ENCODE measurements at places on chromosomes 1 and 21.
A peak's percentile ranks its signal among the peaks of the same experiment; 100 is the strongest.

- DNase-seq: peak; percentile 7
These were observed 124.5 kb downstream of the ZNF648 start for GRCh38 chr1:181936768-181937581.

DNA sequence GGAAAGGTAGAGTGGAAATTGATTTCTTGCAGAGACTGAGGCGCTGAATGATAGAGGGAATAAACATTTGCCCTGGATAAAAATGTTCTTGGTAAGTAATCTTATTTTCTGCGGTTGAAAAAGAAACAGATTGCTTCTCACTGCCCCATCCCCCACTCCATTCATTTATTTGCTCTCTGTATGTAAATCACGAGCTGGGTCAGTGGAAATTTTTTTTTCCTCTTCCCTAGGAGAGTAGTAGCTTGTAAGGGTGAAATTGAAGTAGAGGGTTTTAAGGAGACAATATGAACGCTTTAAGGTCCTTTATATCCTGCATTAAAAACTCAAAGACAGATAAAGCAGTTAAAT is 1.4 kb upstream of the BRINP3 start:
- DNase-seq: no peak

DNA sequence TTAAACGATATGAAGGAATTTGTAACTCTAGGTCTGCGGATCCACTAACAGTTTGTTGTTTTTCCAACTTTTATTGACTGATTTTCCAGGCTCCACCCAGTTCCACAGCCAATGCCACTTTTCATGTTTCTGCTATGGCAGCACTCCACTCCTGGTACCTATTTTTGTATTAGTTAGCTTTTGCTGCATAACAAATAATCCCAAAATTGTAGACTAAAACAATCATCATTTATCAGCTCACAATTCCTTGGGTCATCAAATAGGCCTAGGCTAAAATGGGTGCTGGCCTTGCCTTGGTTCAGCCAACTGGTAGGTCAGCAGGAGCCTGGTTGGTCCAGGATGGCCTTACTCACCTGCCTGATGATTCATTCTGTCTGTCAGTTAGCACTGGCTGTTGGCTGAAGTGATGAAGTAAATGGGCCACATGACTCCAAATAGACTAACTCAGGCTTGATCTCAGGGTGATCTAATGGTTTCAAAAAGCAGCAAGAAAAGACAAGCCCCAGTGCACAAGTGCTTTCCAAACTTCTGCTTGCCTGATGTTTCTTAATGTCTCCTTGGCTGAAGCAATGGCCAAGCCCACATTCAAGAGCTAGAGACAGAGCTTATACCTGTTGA is 3.2 kb upstream of the C8B start:
- no peak for DNase-seq

DNA sequence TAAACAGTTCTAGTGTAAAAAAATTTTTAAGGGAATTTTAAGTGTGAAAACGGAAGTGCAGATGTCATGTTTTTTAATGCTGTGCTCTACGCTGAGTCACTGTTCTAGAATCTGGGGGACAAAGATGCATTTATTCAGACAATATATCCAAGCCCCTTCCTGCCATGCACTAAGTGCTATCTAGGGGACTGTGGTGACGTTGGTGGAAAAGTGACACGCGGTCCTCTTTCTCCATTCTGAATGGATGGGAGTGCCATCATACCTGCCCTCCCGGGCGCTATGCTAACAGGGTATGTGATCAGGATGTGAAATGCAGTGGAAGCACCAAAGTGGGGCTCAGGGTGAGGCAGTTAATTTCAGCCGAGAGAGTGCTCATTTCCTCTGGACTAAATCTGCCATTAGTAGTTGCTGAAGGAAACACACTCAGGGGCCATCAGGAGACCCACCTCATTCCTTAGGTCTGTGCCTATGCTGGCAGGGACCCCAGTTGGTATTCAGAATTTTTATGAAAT is 6.6 kb downstream of the C1orf226 start:
- DNase-seq: no peak

DNA sequence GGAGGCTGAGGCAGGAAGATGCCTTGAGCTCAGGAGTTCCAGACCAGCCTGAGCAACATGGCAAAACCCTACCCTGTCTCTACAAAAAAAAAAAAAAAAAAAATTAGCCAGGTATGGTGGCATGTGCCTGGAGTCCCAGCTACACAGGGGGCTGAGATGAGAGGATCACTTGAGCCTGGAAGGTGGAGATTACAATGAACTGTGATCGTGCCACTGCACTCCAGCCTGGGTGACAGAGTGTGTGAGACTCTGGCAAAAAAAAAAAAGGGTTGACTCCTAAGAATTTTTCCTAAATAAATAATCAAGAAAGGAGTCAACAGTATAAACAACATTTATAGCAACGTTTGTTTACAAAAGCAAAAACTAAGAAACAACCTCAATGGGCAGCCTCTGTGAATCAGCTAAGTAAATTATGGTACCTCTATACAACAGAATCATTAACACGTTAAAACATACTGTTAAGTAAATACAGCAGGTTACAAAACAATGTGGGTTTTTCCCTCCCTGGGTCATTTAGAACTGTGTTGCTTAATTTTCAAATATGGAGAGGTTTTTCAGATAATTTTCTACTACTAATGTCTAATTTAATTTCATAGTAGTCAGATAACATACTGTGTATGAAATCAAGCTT is 56.8 kb downstream of the SLC30A10 start:
- no peak for DNase-seq

DNA sequence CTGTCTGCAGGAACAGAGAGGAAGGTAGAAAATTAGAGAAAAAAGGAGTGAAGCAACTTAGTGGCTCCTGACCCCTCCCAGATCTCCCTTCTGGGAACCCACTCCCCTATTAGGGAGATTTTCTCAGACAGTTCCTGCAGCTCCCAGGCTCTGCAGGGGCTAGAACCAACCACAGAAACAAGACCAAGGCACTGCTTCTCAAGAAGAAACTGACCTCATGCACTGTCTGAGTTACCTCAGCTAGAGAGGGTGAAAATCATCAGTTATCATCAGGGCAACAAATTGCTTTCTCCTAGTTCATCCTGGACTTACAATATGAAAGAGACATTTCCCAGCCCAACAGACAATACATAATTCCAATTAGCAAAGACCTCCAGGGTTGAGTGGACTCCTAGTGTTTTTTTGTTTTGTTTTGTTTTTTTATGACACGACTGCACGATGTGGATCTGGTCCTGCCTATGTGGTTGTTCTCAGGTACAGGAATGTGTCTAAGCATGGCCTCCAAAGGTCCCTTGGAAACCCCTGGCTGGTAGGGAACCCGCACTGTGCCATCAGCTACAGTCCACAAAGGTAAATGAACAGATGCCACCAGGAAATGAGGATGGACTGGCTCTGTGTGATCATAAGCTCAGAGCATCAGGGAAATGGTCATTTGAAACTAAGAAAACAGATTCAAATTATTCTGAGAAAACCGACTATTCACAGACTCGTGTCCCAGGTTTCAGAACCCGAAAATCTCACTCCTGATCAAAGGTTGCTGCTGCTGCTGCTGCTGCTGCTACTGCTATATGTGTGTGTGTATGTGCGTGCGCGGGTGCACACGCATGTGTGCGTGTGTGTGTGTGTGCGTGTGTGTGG is 65.3 kb downstream of the LAMC2 start:
- DNase-seq: no peak

GRCh38 chr1:78678324-78678723 is 28.7 kb downstream of the IFI44 start:
- DNase-seq: no peak

- no peak for DNase-seq
These were observed 55.0 kb downstream of the PLXNA2 start for GRCh38 chr1:208189183-208189582.

DNA sequence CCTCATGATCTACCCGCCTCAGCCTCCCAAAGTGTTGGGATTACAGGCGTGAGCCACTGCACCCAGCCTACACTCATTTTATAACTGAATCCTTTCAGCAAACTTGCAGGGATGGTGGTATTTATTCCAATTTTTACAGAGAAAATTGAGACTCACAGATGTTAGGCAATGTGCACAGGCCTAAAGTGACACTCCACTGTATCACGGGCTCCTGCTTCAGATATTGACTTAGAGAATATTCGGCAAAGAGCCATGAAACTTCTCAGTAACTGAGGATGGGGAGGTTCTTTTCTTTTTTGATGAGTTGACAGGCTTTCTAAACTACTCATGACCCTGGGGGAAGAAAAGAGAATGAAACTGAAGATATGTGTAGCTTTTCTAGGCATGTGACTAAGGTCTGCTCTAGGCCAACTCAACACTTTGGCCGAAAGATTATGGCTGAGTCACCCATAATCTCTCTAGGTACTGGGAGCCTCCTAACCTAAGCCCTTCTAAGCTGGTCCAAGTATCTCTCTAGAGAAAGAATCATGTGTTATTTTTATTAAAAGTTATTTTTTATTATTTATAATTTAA is 19.9 kb upstream of the PTCH2 start:
- DNase-seq: no peak

DNA sequence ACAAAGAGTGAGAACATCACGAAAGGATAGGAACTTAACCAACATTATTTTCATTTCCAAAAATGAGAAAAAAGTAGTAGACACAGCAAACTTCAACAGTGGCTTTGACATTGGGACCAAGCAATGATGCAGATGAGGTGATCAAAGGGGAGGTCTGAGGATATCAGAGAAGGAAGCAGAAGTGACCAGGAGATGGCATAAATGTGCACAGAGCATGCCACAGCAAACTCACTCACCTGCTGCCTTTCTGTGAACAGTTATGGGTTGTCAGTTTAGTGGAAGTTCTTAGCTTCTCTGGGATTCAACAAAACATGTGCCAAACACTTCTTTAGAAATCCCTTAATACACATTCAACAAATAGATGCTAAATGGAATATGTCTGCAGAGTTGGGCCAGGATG is 290.1 kb downstream of the PLPP3 start:
- no peak for DNase-seq

GRCh38 chr21:46098303-46099141 is 610 bp downstream of the COL6A2 start:
- DNase-seq: no peak

GRCh38 chr21:25391777-25392176 is 215.5 kb downstream of the MRPL39 start:
- no peak for DNase-seq

- no peak for DNase-seq
These were observed 73.3 kb downstream of the SNRPE start for GRCh38 chr1:203934651-203935050.

DNA sequence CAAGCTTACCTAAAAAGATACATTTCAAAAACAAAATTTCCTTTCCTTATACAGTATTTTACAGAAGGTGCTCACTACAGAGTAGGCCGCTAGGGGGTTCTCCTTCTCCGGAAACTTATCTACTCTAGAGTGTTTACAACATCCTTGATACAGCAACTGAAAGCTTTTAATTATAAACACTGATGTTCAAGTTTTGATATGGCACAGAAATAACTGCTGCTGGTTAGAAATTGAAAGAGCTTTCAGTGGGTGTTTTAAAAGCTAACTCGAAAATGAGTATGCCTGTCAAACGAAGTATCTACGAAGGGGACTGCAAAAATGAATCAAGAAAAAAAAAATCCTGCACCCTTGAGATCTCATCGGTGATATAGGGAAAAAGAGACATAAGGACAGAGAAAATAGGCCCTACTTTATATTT is 1.0 kb downstream of the YOD1 start:
- no peak for DNase-seq

- no peak for DNase-seq
These were observed 35.7 kb upstream of the CAP1 start for GRCh38 chr1:40004857-40005256.

GRCh38 chr1:121445679-121446078 is 260.9 kb downstream of the SRGAP2C start:
- no peak for DNase-seq

DNA sequence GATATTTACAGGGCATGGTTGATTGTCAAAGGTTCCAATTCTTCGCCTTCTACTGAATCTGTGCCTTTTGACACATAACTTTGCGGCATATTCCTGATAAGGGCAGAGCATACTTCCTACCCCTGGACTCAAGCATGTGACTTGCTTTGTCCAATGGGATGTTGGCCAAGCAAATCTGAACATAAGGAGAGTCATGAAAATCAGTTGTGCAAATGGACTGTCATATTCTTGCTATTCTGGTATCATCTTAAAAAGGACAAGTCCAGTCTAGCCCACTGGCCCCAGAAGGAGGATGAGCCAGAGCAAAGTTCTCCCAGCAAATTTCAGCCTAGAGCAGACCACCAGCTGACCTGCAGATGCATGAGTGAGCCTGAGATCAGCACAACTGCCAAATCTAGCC is 41.0 kb upstream of the MUTYH start:
- no peak for DNase-seq

DNA sequence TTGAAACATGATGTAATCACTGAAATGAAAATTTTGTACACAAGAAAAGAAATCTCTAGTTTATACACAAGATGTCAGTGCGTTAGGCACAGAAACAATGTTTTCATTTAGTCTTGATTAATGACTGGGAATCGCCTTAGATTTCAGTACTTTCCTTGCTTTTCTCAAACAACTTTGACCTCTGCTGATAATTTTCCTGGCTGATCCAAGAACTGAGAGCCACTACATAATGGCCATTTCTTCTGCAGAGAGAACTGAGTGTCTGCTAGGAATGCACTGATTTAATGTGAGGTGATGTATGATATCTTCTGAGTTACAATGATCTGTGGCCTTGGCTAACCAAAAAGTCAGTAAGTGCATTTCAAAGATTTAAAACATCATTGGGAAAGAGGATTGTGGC is 308.1 kb downstream of the CTH start:
- no peak for DNase-seq

- no peak for DNase-seq
These were observed 29.8 kb upstream of the A3GALT2 start for GRCh38 chr1:33350611-33351280.

GRCh38 chr21:45282283-45283034 is 5.2 kb downstream of the POFUT2 start:
- DNase-seq: no peak

GRCh38 chr1:228329887-228330286 is 76.7 kb downstream of the TRIM11 start:
- no peak for DNase-seq

- no peak for DNase-seq
These were observed 101.6 kb upstream of the TARDBP start for GRCh38 chr1:10910681-10911489.

- no peak for DNase-seq
These were observed 3.7 kb upstream of the BGLAP start for GRCh38 chr1:156238248-156238647.

GRCh38 chr1:218139761-218140160 is 145.3 kb upstream of the RRP15 start:
- DNase-seq: no peak

DNA sequence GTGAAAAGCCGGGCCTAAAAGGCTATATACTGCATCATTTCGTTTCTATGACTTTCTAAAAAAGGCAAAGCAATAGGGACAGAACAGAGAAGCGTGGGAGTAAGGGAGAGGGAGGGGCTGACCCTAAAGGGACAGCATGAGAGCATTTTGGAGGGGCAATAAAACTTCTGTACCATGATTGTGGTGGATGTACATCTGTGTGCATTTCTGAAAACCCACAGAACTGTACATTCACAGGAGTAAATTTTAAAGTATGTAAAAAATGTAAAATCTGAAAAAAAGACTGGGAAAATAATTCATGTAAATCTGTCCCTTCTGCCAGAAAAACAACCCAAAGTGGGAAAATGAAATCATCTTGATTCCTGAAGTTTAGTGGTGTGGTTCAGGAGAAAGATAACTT is 235.4 kb downstream of the CENPF start:
- DNase-seq: no peak

- no peak for DNase-seq
These were observed 3.0 kb upstream of the C1orf159 start for GRCh38 chr1:1118876-1119220.

- DNase-seq: no peak
These were observed 2.9 kb downstream of the C1QA start for GRCh38 chr1:22639286-22639685.

GRCh38 chr1:219090607-219091006 is 83.1 kb upstream of the LYPLAL1 start:
- DNase-seq: no peak
